WTC11 (cell line): ENCODE measurements at places on chromosomes 6 and 20.

DNA sequence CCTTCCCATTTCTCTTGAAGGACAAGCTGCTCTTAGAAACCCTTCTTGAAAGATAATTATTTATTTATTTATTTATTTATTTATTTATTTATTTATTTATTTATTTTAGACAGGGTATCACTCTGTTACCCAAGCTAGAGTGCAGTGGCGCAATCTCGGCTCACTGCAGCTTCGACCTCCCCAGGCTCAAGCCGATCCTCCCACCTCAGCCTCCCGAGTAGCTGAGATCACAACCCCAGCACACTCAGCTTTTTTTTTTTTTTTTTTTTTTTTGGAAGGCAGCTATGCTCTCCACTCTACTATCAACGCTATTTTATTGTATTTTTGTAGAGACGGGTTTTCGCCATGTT lies 1.2 kb upstream of the HEBP2 start:
- DNase-seq = no peak

GRCh38 chr6:169452117-169452868 lies 198.6 kb upstream of the THBS2 start:
- DNase-seq = no peak

- no peak for DNase-seq
Observed at GRCh38 chr6:905556-905955, 212.6 kb upstream of the EXOC2 start.

DNA sequence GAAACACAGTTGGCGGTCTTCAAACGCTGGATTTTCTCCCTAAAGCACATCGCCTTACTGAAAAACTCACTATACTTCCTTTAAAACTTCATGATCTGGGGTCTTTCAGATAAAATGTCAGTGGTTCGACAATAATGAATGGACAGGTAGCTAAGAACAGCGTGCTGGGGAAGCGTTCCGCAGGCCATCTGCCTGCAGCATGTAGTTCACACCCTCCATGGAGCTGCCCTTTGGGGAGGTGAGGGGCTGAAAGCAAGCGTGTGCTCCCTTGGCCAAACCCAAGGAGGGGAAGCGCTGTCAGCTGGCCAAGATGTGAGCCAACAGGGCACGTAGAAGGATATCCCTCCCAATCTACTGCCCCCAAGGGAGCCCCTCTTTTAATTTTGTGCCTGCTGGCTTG lies 20.8 kb downstream of the MYLK4 start:
- DNase-seq = no peak

DNA sequence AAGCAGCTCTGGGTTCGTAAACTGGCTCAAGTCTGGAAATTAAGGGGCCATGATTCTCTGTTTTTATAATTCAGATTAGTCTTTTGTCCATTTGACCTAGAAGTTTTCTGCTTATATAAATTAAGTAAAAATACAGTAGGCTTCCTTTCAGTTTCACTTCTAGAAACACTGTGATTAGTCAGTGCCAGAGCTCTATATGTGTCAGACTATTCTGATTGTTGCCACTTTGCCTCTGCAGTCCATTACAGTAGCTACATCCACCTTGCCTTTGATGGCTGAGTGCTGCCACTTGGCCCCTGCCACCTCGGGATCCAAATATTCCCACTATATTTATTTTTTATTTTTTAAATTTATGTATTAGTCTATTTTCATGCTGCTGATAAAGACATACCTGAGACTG lies 7.9 kb downstream of the ZC2HC1B start:
- no peak for DNase-seq

- DNase-seq = no peak
Observed at GRCh38 chr6:160421854-160422253, 73.7 kb downstream of the SLC22A3 start.
